NCI-H460 (cell line): ENCODE measurements at places on chromosomes 7 and 10. TPM values are rescaled to one million over a fixed set of nuclear protein-coding genes. Genes with fewer than 3 reads are reported as not detected.
A peak's percentile ranks its signal among the peaks of the same experiment; 100 is the strongest.

DNA sequence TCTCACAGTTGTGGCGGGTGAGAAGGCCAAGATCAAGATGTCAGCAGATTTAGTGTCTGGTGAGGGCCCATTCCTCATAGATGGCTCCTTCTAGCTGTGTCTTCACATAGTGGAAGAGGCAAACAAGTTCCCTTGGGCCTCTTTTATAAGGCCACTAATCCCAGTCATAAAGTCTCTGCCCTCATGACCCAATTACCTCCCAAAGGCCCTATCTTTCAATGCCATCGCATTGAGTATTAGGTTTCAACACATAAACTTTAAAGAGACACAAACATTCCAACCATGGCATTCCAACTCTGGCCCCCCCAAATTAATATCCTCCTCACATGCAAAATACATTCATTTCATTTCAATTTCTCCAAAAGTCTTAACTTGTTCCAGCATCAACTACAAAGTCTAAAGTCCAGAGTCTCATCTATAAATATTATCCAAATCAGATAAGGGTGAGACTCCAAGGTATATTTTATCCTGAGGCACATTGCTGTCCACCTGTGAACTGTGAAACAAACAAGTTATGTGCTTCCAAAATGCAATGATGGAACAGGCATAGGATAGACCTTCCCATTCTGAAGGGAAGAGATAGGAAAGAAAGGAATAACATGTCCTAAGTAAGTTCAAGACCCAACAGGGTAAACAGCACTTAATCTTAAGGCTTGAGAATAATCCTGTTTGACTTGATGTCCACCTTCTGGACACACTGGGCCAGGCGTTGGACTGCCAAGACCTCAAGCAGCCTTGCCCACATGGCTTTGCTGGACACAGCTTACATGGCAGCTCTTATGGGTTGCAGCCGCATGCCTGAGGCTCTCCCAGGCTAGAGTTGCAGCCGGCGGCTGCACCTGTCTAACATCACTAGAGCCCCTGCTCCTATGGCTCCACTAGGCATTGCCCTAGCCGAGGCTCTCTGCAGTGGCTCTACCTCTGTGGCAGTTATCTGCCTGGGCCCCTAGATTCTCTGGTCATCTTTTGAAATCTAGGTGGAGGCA, 312.8 kb downstream of the TNS3 start:
- no peak for DNase-seq

DNA sequence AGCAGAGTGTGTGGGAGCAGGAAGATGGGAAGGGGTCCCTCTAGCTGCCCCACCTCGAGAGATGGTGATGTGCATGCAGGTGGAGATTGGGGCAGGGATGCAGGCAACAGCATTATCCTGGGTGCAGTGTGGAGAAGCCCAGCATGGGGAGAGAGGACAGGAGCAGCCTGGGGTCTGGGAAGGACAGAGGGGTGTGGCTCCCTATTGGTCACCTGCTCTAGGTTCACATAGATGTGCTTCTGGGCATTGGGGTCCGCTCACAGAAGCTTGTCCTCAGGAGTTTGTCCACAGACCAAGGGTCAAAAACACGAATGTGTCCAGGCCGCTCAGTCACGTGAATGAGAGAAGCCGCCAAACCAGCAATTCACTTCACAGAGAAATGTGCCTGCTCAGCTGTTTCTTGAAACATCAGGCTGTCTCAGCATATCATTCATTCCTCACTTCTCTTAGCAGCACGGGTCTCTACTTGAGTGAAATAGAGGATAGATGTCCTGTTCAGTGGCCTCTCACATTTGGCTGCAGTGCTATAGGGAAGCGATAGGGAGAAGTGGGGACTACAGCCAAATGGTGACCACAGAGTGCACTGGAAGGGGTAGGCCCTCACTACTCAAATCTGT, 11.5 kb upstream of the SLC29A3 start:
- DNase-seq = no peak

Gene TAS2R38
- total RNA-seq = not detected in 2 replicates

Gene RNLS
- total RNA-seq = 0.45 TPM in 1 of 2 replicates, not detected in the other

Gene CCDC172
- total RNA-seq = not detected in 2 replicates

- peak; percentile 57 for DNase-seq
Observed at GRCh38 chr7:13279854-13280435, 592.5 kb downstream of the ARL4A start.

Gene COMTD1
- 27.2 and 31.7 TPM in 2 replicates for total RNA-seq

DNA sequence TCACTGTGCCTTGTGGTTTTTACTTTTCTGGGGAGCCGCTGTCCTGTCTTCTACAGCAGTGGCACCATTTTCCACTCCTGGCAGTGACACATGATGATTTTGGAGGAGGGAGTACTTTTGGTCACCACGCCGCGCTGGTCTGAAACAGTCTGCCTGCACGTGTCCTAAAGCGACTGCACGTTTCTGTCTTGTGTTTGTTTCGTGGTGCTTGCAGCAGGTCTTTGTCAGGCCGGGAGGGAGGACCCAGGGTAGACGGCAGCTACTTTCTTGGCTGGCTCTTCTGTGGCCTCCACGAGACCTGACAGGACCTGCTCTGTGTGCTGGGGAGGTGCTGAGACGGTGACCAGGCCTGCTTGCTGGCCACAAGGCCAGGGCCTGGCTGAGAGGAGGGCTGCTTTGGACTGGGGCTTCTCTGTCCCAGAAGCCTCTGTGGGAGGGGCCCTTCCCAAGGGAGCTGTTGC, 82.0 kb downstream of the GLRX3 start:
- DNase-seq = no peak

DNA sequence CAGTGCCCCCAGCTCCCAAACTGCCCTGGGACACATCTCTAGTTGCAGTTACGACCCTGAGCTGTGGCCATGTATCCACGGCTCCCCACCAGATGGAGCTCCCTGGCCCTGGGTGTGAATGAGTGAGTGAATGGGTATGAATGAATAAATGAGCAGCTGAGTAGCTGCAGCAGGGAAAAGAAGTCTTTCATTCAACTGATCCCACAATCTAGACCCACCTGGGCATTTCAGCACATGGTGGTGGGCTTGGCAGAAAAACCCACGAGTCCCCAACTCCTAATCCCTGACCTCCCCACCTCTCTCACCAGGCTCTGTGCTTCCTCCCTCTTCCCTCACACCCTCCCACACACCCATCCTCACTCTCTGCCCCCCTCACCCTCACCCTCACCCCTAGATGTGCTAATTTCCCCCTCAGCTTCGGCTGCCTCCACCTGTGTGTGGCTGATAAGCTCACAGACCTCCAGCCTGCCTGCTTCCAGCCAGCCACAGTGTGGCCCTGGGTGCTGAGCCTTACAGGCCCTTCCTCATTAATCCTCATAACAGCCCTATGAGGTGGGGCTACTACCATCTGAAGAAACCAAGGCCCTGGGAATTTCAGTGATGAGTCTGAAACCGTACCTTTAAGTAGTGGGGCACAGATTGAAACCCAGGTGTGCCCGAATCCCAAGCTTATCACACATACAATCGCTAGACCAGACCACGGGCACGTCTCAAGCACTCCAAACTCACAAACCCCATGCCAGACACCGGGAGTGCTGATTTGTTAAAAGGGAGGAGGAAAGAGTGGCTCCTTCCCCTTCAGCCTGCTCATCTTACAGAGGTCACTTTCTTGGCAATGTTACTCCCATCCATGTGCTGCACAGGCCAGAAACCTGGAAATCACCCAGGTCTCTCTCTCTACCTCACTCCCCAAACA, 2.2 kb upstream of the ATP6V1F start:
- DNase-seq = no peak

- no peak for DNase-seq
Observed at GRCh38 chr10:113865901-113866300, 11.4 kb downstream of the NHLRC2 start.

GRCh38 chr10:84261236-84261915, 16.5 kb downstream of the RGR start:
- no peak for DNase-seq

Gene CPED1
- total RNA-seq = 14.8 and 17.0 TPM in 2 replicates

Gene SUV39H2
- 13.5 and 16.3 TPM in 2 replicates for total RNA-seq

Gene ANKRD16
- 5.5 and 5.8 TPM in 2 replicates for total RNA-seq

DNA sequence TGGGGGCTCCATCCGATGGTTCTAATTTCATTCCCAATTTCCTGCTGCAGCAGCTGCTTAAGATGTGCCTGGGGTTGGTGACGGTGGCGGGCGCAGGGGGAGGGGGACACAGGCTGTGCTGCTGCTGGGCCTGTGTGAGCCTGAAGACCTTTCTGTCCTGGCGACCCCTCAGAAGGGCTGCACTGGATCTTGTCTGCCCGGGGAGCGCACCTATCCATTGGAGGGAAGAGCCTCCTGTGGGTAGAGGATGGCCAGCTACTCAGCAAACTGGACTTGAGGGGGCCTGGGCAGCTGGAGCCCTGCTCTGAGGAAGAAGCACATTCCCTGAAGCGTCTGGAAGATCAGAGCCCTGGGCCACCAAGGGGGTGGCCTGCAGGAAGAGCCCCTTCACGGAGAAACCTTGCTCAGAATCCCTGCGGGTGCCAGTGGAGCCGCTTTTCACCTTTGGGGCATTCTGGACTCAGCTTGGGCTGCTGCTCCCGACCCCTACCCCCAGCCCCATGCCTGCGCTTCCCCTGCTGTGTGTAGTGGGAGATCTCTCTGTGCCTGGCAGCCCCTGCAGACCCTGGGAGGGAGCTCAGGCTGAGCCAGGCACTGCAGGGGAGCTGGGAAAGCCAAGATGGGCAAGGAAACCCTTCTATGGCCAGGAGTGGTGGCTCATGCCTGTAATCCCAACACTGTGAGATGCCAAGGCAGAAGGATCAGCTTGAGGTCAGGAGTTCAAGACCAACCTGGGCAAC, 17.8 kb downstream of the LDB3 start:
- DNase-seq = no peak

DNA sequence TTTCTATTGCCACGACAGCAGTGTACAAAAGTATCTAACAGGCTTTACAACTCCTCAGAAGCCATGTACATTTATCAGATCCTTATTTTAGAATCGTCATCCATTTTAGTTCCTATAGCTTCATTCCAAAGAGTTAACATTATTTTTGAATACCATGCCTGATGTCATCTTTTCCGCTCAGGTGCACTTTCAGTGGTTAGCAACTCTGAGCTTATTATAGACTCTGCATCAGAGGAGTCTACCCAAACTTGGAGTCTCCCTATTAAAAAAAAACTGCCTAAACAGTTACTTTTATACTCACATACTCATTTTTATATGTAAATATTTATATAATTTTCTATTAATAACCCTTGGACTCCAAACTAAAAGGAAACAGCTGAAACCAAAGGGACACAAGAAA, 31.6 kb upstream of the PRSS37 start:
- DNase-seq = no peak

Gene AQP1
- total RNA-seq = 0.15 and 0.26 TPM in 2 replicates

Gene PI4K2A
- total RNA-seq = 13.4 and 13.7 TPM in 2 replicates

DNA sequence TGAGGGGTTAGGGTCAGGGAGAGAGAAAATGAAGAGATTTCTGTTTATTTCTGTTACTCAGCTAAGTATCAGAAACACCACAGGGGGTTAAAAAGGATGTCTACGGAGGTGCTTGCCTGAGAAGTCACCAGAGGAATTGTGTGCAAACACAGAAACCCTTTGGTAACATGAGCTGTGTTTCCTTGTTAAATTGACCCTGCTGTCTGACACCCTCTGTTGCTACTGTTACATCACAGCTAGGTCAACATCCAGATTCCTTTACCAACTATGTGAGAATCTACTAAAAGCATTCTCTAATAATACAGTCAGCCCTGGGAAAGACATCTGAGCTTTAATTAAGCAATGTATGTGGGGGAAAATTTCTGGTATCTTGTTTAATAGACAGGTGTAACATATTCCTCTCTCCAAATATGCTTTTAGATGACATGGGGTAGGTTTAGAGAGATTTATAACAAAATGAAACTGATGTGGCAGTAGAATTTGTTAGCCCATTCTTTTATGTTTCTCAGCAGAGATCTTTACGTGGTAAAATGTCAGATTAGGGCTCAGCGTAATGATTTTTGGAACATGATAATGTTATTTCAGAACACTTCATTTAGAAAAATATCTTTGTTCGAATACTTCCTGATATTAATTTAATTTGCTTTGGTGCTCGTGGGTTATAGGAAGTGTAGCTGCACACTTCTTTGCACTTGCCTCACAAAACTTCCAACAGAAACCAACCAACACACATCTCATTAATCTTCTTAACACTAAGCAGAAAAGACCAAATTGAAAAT, 168.0 kb upstream of the AHR start:
- DNase-seq = peak; percentile 97

DNA sequence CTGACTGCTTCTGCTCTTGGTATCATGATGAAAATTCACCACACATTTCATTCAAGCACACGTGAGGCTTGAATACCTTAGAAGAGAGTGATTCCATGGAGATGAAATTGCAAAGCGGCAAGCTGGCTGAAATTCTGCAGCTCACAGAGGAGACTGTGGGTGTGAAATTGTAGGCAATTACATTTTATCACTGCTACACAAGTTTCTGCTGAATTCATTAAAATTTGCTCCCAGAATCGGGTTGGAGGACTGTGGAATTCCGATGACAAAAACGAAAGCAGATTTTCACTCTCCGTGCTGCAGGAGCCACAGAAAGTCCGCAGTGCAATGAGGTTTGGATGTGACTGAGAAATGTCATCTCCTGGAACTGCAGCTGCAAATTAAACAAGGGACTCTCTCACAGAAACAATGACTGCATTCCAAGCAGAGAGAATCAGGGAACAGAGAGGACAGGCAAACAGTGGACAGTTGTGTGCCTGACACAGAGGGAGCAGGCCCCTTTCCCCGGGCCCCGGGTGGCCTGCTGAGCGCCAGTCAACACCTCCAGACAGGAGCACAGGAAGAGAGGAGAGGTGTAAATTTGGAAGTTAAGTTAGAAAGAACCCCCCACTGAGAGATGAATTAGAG, 109.1 kb downstream of the C10orf90 start:
- DNase-seq = no peak

- no peak for DNase-seq
Observed at GRCh38 chr10:79244841-79245504, 102.3 kb upstream of the PPIF start.

DNA sequence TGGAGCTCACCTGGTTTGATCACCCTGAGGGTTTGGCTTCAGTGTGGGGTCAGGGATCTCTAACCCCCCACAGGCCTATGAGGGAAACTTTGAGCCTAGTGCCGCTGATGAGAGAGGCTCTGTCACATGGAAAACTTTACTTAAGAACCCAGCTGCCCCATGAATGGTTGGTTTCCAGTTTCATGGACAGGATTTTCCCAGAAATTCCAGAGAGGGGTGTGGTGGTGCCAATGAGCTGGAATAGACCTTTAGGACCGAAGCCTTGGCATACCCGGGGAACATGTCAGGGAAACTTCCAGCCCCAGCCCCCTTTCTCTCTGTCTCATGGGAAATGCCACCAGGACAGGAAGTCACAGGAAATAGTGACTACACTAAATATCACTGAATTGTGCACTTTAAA, 36.9 kb downstream of the AKR1B1 start:
- DNase-seq = peak; percentile 30

GRCh38 chr7:109259151-109259550, 689.5 kb downstream of the DNAJB9 start:
- DNase-seq = no peak
